ENCODE measurements at places on chromosomes 2 and 18.
A peak's percentile ranks its signal among the peaks of the same experiment; 100 is the strongest.

- DNase-seq = no peak
Observed at GRCh38 chr18:46868169-46868921, 49.0 kb downstream of the PIAS2 start.

- no peak for DNase-seq
Observed at GRCh38 chr18:41146301-41146700, 808.7 kb upstream of the PIK3C3 start.

- no peak for DNase-seq
Observed at GRCh38 chr18:21958707-21959450, 210.5 kb upstream of the GATA6 start.

GRCh38 chr2:224211181-224211480 is 172.0 kb upstream of the SERPINE2 start:
- no peak for DNase-seq

- DNase-seq = no peak
Observed at GRCh38 chr2:29005331-29005730, 24.2 kb downstream of the TOGARAM2 start.

DNA sequence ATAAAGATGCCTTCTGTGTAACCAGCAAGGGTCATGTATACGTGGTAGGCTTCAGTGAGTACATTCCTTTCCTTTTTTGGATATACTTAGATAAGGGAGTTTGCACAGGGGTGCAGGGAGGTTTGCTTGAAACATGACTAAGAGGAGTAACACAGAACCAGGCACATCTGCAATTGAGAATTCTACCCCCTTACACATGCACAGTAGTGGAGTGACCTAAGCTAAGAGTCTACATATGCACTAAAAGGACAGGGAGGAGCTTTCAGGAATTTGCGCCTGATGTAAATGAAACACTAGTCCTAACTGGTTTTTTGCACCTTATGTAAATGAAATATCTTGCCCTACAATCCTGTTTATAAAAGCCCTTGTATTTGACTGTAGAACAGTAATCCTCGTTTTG is 194.8 kb upstream of the NABP1 start:
- DNase-seq = no peak

DNA sequence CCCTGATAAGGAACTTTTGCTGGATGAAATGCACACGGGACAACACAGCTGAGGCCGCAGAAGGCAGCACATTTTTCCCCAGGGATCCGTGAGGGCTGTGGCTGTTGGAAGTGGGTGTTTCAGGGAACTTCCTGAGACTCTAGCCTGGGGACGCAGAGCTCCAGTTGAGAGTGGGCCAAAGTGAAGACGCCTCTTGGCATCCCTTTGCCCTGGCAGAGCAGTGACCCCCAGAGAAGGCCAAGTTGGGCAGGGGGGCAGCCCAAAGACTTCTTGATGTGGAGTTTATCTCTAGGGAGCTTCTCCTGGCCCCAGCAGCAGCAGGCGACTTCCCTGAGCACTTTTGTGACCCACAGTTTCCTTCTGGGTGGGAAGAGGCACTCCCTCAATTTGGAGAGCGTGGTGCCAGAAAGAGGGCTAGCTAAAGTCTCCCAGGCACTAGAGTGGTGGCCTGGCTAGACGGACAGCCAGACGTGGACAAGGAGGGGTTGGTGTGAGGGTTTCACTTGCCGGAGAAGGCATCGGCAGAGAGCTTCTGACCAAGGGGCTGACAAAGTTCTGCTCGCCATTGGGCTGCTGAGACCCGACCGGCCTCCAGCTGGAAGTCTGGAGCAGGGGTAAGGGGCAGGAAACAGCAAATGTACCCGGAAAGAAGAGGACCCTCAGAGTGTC is 108.8 kb downstream of the ACKR3 start:
- peak; percentile 64 for DNase-seq

GRCh38 chr2:70083344-70084156 is 3.7 kb upstream of the PCBP1 start:
- DNase-seq = peak; percentile 18

GRCh38 chr2:75287624-75288316 is 88.5 kb upstream of the TACR1 start:
- no peak for DNase-seq

DNA sequence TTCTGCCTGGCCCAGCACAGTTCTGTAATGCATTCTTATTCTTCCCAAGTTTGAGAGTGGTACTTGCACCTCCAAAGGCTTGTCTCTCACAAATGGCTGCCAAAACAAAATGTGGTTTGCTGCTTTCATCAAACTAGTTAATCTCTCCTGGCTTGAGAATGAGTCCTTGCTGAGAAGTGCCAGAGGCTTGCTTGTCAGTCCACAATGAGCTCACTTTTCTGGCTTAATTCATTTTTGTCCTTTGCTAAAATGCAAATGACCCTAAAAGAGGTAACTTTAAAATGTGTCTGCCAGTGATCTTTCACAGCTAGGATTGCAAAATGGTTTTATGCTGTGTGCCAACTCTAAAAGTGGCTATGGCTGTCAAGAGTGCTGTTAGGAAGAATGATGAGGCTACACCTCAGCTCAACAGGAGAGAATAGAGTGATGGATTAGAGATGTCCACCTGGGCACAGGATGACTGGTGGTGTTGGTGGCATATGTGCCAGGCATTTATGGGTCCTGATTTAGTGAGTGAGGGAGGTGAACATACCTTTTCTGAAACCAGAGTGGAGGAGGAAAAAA is 291.2 kb upstream of the HNMT start:
- DNase-seq = no peak

DNA sequence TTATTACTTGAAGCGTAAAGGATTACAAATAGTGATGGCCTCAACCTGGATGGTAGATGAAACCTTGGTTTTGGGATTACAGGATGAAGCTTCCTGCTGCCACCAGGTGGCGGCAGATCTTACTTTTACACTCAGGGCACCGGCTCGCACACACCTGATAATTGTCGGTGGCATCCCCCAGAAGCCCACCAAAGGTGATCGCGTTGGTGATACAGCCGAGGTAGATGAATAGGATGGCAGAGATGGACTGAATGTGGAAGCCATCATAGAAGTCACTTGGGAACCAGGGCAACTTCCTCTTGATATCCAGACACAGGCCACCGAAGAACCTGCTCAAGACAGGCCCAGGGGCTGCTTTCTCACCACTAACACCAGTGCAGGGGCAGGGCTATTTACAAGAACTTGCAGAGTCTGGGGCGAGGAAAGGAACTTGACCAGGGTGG is 51.8 kb downstream of the MTHFD2 start:
- peak; percentile 74 for DNase-seq
